Activated T-helper 1 cell treated with anti-CD3 and anti-CD28 coated beads, Interleukin-2, amount 50 U/mL, for 16 hours (primary cell): ENCODE measurements at places on chromosomes 11 and 22.

GRCh38 chr22:32665676-32666075, 135.8 kb upstream of the TIMP3 start:
- no peak for DNase-seq

GRCh38 chr11:21520244-21520643, 672.6 kb upstream of the ANO5 start:
- no peak for DNase-seq

- DNase-seq, result no peak
These were observed 14.2 kb upstream of the MUC5B start for GRCh38 chr11:1208394-1209261.

DNA sequence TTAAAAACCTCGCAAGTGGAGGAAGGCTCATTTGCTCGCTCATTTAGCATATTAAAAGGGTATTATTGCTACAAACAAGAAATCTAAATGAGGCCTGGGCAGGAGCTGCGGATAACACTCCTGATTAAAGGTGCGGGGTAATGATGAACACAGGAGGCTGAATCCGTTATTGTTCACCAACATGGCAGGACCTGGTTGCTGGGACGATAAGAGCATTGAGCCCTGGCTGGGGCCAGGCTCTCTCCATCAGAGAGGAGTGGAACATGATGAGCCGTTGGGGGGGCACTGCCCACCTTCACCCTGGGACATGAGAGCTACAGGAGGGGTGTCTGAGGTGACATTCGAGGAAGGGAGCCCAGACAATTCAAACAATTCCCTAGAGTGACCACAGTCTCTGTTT, 211.7 kb downstream of the NXPE2 start:
- no peak for DNase-seq
